ENCODE measurements at places on chromosomes 12 and 14.

DNA sequence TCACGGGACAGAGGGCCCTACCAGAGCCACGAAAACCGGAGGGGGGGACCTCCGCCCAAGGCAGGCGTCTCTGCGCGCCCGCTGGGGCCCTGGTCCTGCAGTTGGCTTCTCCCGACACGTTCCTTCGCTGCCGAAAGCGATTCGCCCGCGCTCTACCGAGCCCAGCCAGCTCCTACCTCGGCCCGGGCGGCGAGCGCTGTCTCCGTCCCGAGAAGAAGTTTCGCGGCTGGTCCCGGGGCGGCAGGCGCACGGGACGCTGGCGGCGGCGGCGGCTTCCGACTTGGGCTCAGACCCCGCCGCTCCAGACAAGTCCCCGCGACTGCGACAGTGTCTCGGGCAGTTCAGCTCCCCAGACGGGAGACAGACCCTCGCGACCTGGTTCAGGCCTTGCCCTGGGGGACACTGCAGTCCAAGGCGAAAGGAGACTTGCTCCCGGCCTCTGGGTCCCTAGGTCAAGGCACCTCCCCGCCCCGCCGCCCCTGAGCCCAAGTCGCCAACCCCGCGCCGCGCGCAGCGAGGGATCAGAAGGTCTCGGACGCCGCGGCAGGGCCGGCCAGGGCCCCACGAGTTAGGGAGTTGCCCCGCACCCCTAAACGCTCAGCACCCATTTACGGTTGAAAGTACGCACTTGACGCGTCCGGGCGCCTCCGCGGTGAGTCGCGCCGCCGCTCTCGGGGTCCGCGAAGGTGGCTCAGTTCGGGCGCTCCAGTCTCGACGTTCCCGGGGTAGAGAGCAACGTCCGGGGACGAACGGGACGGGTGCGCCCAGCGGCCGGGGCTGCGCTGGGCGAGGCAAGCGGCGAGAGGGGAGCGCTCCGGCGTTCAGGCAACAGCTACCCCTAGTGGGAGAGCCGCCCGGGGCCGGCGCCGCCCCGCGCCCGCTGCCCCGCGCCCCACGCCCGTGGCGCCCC lies 1.4 kb upstream of the DIO3 start:
- peak; percentile 52 for DNase-seq

GRCh38 chr14:56378475-56378877 lies 201.1 kb upstream of the TMEM260 start:
- peak; percentile 17 for DNase-seq

DNA sequence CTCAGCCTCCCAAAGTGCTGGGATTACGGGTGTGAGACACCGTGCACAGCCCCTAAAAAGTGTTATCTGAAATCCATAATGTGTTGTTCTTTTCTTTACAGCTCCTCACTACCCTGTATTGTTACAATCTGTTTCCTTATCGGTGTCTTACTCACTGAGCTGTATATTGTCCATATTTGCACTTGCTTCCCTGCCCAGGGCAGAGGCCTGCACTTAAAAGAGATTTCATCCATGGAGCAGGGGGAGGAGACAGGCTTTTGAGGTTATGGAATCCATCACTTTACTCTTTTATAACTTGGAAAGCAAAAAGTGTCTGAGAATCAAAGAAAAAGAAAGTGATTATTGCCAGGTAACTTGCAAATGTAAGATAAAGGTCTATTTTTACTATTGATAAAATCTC lies 251.0 kb downstream of the DIO2 start:
- no peak for DNase-seq

GRCh38 chr12:47725893-47726292 lies 603 bp upstream of the ENDOU start:
- DNase-seq, result no peak

DNA sequence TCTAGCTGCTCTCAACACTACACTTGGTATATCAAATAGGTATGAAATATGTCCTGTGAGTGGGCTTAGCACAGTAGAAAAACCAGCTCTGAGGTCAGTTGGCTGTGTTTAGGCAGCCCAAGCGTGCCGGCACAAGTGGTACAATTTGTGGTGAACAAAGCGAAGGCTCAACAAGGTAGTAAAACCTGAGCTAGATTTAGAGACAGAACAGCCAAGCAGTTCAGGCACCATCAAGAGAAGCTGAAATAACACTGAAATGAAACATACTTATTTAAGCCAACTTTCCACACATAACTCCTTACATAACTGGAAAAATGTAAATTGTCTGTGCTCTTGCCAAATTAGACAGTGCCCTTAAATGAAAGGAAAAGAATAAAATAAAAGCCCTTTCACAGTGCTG lies 596.8 kb upstream of the FBXO33 start:
- DNase-seq, result no peak

- DNase-seq, result no peak
Measured at GRCh38 chr12:118312578-118312977, 60.1 kb downstream of the TAOK3 start.

DNA sequence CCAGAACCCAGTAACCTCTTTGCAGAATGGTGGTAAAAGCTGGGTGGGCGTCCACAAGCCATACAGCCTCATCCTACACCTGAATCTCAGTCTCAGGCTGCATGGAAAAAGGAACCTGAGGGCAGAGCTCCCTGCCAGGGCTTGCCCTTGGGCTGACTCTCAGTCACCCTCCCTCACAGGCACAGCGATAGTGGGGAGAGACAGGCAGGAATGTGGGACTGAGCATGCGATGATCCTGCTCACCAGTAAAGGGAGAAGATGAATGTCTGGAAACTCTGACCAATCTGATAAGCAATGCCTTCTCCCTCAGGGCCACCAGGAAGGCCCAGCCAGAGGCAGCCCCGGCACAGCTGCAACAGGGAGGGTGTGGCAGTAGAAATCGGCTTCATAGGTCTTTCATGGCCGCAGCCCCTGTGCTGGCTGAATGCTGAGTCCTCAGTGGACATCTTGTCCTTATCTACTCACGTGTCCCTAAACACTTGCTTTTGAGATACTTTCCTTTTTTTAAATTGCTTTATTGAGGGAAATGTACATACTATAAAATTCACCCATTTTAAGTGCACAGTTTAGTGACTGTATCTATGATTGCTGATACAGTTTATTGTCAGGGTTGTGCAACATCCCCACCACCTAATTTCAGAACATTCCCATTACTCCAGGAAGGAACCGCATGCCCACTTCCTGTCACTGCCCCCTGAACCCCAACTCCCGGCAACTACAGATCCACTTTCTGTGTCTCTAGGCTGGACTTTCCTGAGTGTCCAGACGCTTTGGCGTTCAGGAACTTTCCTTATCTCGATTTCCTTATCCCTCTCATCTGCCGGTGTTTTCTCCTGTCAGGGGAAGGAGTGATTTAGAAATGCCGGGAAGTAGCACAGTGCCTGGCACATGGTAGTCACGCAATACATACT lies 258.1 kb downstream of the PCNX1 start:
- DNase-seq, result peak; percentile 10

GRCh38 chr14:95413289-95414215 lies 93.8 kb upstream of the CLMN start:
- DNase-seq, result no peak

DNA sequence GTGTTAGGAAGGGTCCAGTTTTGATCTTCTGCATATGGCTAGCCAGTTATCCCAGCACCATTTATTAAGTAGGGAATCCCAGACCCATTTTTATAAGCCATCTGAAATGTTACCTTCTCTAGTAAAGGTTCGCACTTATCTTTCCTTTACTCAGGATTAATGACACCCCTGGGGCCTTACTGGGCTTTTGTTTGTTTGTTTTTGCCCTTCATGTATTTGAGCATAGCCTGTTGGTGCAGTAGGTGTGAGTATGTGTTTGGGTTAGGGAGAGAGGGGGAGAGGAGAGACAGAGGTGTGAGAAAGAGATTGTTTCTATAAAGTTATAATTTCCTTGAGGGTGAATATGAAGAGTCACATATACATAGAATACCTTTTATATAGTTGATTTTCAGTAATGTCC lies 96.9 kb downstream of the AKAP6 start:
- no peak for DNase-seq

DNA sequence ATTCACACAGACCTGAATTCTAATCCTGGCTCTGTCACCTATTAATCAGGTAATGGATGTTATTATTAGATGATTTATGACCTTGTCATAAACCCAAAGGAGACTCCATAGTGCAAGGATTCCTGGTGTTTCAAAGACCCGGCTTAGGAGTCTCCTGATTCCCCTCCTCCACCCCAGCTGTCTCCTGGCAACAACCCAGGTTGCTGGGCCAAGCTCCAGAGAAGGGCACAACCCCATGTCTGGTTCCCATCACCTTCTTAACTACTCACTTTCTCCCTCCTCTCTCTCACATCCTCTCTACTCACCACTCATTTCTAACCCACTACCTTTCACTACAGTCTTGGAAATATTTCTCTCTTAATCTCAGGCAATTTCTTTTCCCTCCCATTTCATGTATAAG lies 41.6 kb downstream of the RHOJ start:
- no peak for DNase-seq

DNA sequence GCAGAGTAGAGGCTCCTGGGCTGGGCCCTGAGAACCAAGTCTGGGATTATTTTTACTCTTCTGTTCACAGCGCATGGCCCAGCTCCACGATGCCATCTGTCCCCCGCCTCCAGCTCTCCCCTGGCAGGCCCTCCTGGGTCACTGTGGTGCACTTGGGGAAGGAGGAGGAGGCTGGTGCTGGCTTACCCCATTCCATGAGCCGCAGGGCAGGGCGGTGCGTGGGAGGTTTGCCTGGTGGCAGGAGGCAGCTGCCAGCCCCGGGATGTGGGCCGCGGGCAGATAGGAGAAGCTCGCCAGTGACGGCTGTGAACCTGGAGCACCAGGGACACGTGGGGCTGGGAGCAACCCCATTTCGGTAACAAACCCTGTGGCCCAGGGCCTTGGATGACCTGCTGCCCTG lies 23.2 kb downstream of the TEAD4 start:
- no peak for DNase-seq

- DNase-seq, result no peak
Measured at GRCh38 chr12:107978201-107978600, 150.9 kb upstream of the WSCD2 start.

- DNase-seq, result no peak
Measured at GRCh38 chr14:71651228-71651627, 281.0 kb upstream of the RGS6 start.

DNA sequence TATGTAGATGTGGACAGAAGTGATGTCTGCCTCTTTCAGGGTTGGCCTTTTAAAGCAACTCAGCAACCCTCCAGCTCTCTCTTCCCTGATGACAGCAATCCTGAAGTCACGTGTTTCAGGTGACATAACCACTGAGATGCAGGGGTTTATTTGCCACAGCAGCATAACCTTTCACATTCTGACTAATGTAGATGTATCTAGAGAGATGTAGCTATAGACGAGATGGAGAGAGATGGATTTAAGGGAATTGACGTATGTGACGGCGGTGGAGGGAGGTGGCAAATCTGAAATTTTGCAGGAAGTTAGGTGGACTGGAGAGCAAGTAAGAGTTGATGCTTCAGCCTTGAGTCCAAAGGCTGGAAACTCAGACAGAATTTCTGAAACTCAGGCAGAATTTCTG lies 126.0 kb downstream of the ZFP36L1 start:
- DNase-seq, result no peak

DNA sequence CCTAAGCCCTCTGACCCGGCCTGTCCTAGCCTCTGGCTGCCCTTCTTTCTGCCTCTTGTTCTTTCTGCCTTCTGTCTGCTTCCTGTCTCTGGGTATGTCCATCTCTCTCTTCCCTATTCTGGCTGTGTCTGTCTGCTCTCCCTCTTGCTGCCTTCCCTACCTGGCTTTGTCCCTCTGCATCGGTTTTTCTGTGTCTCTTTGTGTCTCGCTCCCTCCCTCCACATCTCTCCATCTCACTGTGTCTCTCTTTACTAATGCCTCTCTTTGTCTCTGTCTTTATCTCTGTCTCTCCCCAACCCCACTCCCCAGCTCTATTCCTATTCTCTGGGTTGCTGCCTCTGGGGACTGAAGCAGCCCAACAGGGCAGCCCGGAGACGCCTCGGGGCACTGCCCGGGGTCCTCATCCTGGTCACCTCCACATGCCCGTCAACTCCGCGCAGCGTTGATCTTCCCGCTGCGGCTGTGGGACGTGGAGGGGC lies 10.1 kb downstream of the SHMT2 start:
- DNase-seq, result no peak

GRCh38 chr12:4302881-4303280 lies 18.1 kb upstream of the TIGAR start:
- no peak for DNase-seq

DNA sequence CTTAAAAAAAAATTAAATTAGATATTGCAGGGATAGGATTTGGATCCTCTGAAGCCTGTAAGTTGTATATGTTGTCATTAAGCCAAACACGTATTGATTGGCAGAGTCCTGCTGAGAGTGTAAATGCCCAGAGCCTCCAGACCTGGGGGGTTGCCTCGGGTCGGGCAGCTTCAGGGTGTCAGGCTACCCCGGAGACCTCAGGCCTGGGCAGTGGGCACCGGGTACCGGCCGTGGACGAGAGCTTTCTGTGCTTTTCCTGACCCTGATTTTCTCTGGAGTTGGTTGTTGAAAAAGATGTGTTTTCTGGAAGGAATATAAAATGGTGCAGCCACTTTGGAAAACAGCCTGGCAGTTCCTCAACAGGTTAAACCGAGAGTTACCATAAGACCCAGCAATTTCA lies 96.1 kb downstream of the DNAH10 start:
- no peak for DNase-seq

GRCh38 chr12:105235281-105235731 lies 668 bp downstream of the APPL2 start:
- no peak for DNase-seq
